ENCODE measurements at places on chromosomes 4 and X.

GRCh38 chrX:132025041-132025440, 1.9 kb downstream of the STK26 start:
- no peak for DNase-seq

- DNase-seq: no peak
Observed at GRCh38 chr4:26936284-26937065, 75.8 kb downstream of the STIM2 start.

DNA sequence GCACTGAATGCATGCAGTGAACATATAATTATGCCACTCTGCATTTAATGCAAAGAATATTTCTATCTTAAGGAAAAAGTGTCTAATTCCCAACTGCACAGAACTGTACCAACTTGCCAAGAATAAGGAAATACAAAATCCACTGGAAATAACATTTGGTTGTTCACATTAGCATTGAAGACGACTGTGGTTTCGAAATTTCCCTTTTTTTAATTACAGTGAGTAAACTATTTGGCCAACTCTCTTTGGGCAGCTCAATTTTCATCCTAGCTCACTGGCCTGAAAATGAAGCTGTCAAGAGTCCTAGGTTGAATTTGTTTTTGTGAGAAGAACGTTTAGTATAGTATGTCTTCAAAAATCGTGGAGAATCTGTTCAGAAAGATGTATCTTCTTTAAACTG, 81.6 kb upstream of the MID1 start:
- no peak for DNase-seq

DNA sequence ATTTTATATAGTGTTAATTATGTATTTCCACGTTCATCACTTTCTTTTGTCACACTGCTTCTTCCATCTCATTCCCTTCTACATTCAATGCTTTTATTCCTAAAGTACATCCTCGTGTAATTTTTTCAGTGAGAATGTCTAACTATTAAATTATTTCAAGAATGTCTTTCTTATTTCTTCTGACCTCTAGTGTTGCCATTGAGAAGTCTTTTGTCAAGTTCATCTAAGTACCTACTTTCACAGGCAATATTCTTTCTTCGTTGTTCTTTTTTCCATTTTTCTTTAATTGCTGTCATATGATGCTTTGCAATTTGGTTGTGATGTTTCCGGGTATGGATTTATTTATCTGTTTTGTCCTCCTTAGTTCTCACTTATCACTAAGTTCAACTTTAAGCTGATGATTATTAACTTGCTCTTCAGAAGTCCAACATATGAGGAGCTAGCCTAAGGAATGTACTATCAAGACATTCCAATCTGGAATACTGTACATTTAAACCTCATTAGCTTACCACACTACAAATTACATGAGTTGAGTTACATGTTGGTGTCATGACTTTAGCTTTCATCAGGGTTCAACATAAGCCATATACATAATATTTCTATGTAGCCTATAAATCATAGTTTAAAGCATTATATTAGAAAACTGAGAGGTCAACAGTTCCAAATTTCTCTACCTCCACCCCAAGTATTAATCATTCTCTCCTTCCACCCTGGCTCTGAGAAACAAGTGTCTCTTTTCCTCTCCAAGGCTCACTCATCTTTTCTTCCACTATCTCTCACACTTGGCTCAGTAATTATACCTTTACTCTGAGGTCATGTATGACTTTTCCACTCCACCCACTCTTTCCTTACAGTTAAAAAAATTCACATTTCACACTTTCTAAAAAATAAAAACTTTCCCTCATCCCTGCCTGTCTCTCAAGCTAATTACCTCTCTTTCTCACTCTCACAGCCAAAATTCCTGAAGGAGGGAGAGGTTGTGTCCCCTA, 81.5 kb downstream of the COX18 start:
- no peak for DNase-seq

GRCh38 chrX:103101299-103102042, 8.5 kb upstream of the NXF3 start:
- DNase-seq: peak; percentile 34

DNA sequence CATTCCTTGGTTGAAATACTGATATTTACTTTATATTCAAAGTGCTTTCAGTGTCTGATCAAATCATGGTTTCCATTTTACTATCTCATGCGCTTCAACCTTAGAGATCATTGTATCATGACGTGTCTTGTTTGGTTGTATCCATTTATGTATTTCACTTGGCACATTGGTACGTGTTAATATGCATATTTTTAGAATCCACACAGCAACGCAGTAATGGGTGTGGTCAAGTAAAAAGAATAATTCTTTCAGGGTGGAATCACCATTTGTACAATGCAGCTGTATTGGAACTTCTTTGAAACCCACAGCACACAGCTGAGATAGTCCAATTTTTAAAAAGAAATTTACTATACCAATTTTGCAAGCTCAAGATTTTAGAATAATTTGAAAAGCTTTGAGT, 29.1 kb downstream of the VCX start:
- DNase-seq: no peak

- no peak for DNase-seq
Observed at GRCh38 chr4:88286897-88287296, 2.5 kb upstream of the PPM1K start.

GRCh38 chr4:42915484-42915883, 23.0 kb downstream of the GRXCR1 start:
- DNase-seq: no peak

Data from common myeloid progenitor, CD34-positive (primary cell).